Left lobe of liver (tissue), 2 donors: ENCODE measurements at places on chromosomes 2 and 18.

DNA sequence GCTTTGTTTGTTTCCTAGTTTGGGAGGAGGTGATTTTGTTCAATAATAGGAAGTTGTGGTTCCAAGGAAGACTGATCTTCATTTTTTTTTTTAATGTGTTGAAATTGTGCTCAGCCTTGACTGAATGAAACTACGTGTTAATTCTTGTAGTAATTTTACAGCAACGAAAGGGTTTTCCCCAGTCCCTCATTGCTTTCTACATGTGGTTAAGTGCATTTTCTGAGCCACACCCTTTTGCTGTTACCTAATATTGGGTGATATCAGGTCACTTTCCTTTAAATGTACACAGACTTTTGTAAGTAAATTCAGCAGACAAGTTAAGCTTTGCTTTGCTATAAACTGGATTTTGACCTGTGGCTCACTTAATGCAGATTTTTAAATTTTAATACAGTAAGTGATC, 73.6 kb downstream of the OTX1 start:
- no peak for DNase-seq

GRCh38 chr2:69827796-69828540, 1.5 kb upstream of the GMCL1 start:
- DNase-seq, result no peak

GRCh38 chr2:240452462-240453256, 17.2 kb downstream of the GPC1 start:
- peak; percentile 79 for DNase-seq

- no peak for DNase-seq
Observed at GRCh38 chr2:106885971-106886915, at the start of gene ST6GAL2. TSS of gene ST6GAL2 (minus strand) at chr2:106886167. CDS start at chr2:106843977, 42,190 bp downstream.

GRCh38 chr2:235230821-235231601, 262.8 kb upstream of the AGAP1 start:
- DNase-seq, result no peak

DNA sequence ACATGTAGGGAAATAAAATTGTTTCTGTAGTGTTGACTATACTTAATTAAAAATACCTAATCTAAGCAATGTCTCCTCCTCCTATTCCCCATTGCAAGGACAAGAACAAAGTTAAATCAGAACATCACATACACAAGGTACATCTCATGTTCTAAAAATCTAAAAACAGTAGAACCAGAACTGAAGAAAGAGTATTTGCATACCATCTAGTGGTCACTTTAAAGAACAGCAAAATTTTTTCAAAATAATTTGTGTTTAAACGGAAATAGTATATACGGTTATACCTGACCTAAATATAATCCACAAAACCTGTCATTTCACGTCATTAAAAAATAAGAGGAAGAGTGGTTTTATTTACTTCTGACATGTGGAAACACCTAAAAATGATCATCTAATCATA, 294.3 kb upstream of the KCNH7 start:
- DNase-seq, result no peak
